Psoas muscle (tissue), 8 donors: ENCODE measurements at places on chromosomes 3 and 15. TPM values are rescaled to one million over a fixed set of nuclear protein-coding genes. Genes with fewer than 3 reads are reported as not detected.
A peak's percentile ranks its signal among the peaks of the same experiment; 100 is the strongest.

DNA sequence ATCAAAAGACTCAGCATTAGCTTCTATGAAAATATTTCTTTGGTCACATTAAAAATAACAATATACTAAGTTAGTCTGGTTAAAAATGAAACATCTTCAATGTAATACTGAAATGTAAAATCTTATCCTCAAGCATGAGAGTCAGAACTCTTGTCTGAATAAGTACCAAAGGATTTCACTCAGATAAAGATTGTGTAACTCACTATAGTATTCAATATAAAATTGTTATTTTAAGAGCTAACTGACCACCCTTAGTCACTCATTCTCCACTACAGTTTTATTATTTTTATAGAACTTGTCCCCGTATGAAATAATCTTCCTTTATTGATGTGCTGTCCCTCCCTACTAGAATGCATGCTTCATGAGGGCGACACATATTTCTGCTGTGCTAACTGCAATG lies 426.3 kb downstream of the MECOM start:
- H3K4me3 ChIP-seq, result no peak overlapping the region
- DNase-seq, result no peak
- no peaks in the 10 kb centered on the region for H3K4me1 ChIP-seq
- H3K27me3 ChIP-seq, result no peaks in the 10 kb centered on the region

GRCh38 chr3:197014024-197014423 lies 15.6 kb downstream of the MELTF start:
- no peak overlapping the region for H3K4me3 ChIP-seq
- no peak overlapping the region for H3K27ac ChIP-seq
- DNase-seq, result no peak
- no peaks in the 10 kb centered on the region for H3K36me3 ChIP-seq
- no peaks in the 10 kb centered on the region for H3K4me1 ChIP-seq

GRCh38 chr3:29695643-29696198 lies 414.9 kb downstream of the RBMS3 start:
- no peak overlapping the region for H3K4me3 ChIP-seq
- no peaks in the 10 kb centered on the region for H3K27me3 ChIP-seq
- peak overlapping the region; percentile 44 for H3K27ac ChIP-seq
- no peaks in the 10 kb centered on the region for H3K36me3 ChIP-seq

GRCh38 chr15:47504624-47505256 lies 212.6 kb upstream of the SEMA6D start:
- H3K27ac ChIP-seq, result no peak overlapping the region
- DNase-seq, result no peak
- no peaks in the 10 kb centered on the region for H3K27me3 ChIP-seq

Gene PRR20G
- total RNA-seq, result not detected

Gene CDCP1
- 0.27 TPM for total RNA-seq

GRCh38 chr3:2420919-2421318 lies 322.3 kb downstream of the CNTN4 start:
- no peaks in the 10 kb centered on the region for H3K27me3 ChIP-seq
- H3K36me3 ChIP-seq, result no peaks in the 10 kb centered on the region
- no peak for DNase-seq
- no peak overlapping the region for H3K4me3 ChIP-seq
- no peak overlapping the region for H3K27ac ChIP-seq
- H3K4me1 ChIP-seq, result no peaks in the 10 kb centered on the region

Gene SLC30A4
- 2.0 TPM for total RNA-seq

- no peak overlapping the region for H3K27ac ChIP-seq
- H3K36me3 ChIP-seq, result no peaks in the 10 kb centered on the region
- no peak for DNase-seq
- H3K27me3 ChIP-seq, result no peaks in the 10 kb centered on the region
Measured at GRCh38 chr15:67018026-67018425, 47.4 kb upstream of the SMAD3 start.
